ENCODE measurements at places on chromosomes 4 and X.

DNA sequence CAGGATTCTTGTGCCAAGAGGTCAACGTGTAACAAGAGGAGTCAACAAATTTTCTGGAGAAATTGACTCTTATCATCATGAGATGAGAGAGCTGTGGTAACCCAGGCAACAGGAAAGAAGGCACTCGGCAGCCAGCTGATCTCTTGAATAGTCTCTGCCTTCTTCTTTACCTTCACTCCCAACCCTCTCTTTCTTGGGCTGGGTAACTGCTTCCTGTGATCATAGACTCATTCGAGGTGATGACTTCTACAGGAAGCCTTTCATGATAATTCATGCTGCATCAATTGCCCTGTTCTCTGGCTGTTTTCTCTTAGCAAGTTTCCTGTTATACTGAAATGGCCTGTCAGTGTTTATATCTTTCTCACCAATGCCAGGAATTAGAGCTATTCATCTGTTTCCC lies 70.8 kb upstream of the FSTL5 start:
- no peak for DNase-seq

GRCh38 chr4:130738233-130738632 lies 1642.3 kb downstream of the C4orf33 start:
- DNase-seq, result no peak

DNA sequence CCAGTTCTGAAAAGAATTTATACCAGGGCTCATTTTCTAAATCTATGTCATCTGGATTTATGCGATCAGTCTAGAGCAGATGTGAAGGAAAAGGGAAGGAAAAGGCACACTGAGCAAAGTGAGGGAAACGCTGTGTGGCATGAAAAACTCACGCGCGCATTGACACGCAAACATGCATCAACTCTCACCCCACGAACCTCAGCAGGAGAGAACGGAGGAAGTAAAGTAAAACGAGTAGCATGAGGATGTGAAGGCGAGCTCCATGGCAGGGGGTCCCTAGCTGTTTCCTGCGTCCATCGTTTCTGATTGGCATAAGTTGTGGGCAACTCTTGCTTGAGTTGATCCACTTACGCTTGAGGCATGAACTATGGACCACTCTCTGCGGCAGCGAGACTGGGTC lies 102.8 kb upstream of the PDLIM3 start:
- DNase-seq, result no peak

DNA sequence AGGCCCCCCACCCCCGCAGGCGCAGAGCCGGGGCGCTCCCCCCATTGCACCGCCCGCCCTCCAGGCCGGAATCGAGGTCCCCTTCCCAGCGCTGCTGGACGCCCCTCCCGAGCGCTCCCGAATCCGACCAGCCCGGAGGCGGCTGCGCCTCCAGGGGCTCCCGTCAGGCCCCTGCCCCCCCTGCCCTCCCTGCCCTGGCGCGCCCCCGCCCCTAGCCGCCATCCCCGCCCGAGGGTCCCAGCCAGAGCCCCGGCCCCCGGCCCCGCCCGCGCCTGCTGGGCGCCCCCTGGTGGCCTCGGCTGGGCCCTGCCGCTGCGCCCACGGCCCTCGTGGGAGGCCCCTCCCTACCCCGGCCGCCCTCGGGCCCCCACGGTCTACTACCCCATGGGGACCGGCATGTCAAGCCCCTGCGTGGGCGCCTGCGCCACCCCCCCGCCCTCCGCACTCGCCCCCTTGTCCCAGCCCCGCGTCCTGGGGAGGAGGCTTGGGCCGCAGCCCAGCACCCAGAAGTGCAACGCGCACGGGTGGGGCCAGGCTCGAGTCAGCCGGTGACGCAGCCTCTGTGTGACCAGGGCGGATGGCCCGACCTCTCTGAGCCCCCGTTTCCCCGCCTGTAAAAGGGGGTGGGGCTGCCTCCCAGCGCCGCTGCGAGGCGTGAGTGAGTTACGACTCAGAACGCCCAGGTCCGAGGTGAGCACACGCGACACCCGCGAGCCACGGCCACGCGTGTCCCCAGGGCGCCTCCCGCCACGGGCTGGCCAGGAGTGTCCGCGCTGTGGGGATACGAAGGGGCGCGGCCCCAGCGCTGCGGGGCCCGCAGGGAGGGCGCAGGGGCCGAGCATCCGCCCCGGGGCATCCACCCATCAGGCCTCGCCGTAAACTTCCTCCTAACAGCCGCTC lies 104.9 kb downstream of the FAM53A start:
- DNase-seq, result no peak

DNA sequence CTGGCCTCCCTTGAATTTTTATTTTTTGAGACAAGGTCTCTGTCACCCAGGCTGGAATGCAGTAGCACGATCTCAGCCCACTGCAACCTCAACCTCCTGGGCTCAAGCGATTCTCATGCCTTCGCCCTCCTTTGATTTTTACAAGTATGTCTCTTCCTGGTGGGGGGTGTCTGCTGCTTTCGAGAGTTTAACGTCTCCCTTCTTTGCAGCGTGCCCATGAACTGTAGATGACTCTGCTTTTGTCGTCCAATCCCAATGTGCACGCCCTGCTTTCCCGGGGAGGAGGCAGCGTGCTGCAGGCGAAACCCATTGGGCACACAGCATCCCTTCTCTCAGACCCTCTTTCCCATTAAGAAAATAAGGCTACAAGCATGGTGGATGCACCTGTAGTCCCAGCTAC lies 7.0 kb downstream of the PRKX start:
- no peak for DNase-seq

DNA sequence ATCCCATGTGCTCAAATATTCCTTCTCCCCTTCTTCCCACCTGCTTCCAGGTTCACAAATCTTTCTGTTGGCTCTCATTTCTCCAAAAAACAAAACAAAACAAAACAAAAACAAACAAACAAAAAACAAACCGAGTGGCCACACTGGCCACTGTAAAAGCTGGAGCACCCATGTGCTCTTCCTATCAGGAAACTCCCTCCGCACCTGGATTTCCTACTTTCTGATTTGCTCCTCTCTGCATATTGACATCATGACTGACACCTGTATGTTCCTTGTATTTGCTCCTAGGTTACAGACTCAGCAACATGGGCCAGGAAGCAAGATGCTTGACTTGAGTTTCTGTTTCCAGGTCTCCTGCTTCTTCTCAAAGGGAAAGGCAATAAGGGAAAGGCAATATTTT lies 258.8 kb downstream of the GPC3 start:
- DNase-seq, result no peak

GRCh38 chr4:152572417-152573086 lies 36.7 kb upstream of the FBXW7 start:
- no peak for DNase-seq

GRCh38 chr4:73415807-73416238 lies 11.7 kb downstream of the ALB start:
- no peak for DNase-seq

DNA sequence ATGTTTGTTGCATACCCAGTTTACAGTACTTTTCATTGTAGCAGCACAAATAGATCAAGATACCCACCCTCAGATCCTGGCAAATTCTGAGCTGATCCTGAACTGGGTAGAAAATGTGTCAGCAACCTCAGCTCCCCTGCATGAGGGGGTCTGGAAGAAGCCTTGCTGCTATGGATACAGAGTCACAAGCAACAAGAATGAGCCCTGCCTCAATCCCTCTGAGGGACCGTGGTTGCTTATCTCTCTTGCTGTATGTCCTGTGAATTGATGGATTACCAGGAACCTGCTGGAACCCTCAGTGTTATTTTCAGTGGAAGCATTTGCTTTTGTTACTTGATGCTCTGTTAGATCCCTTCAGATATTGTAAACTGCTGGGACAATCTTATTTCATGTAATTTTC lies 331.0 kb downstream of the STIM2 start:
- no peak for DNase-seq

DNA sequence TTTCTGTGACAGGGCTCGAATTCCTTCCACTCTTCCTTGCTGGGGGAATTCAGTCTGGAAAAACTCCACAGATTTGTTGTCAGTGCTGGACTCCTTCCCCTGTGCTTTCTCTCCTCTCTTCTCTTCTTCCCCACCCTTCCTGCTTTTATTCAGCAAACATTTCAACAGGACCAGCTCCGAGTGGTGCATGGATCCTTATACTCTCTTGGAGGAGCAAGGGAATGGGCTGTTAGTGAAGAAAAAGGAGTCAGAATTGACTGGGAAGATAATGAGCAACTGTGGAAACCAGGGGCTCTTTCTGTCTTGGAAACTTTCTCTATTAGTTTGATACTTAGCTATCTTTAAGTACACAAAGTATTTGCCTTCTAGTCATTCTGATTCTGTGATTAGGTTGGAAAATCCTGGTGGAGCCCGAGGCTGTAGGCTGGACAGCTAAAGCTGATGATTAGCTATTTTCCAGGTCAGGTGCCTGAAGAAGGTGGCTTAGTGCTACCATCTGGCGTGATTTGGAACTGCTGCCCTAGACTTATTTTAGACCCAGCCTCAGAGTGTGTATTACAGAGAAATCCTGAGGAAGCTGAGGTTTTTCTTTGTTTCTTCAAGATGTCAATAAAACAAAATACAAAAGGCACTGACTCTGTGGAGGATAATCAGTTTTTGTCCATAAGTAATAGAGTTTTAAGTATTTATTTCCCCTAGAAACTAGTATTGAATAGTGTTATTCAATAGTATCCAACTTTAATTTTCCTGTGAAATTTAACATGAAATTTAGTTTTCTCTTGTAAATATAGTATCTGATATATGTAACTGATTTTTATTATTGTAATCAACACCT lies 38.4 kb downstream of the NAP1L5 start:
- DNase-seq, result no peak

GRCh38 chr4:152344001-152344400 lies 191.9 kb downstream of the FBXW7 start:
- no peak for DNase-seq

Measured in NCI-H1105 (cell line).